ENCODE measurements at places on chromosomes 7 and 10. TPM values are rescaled to one million over a fixed set of nuclear protein-coding genes. Genes with fewer than 3 reads are reported as not detected.
A peak's percentile ranks its signal among the peaks of the same experiment; 100 is the strongest.

GRCh38 chr10:130017631-130018022, 53.6 kb upstream of the EBF3 start:
- DNase-seq, result no peak

DNA sequence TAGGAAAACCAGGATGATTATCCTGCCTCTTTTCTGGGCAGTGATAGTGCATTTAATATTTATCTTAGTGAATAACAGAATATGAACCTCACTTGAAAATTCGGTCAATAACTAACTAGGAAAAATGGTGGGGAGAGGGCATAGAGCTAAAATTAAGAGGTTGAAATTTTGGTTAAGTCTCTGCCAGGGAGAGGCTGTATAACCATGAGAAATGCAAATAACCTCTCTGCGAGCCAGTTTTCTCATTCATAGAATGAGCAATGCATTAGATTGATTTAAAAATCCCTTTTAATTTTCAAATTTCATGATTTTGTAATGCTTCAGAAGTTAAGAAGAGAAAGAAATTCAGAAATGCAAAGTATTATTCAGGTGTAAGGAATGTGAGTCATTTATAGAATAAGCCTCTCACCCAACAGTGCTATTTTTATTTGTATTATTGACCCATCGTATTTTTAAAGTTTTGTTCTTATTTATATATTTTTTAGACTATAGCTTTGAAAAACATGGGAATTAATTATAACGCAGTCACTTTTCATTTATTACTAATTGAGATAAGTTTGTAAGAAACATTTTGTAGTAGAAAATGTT, 104.7 kb downstream of the PHF14 start:
- no peak for DNase-seq

GRCh38 chr10:55628260-55628701, 732.8 kb downstream of the ZWINT start:
- no peak for DNase-seq

The UCN3 gene
- total RNA-seq, result not detected

DNA sequence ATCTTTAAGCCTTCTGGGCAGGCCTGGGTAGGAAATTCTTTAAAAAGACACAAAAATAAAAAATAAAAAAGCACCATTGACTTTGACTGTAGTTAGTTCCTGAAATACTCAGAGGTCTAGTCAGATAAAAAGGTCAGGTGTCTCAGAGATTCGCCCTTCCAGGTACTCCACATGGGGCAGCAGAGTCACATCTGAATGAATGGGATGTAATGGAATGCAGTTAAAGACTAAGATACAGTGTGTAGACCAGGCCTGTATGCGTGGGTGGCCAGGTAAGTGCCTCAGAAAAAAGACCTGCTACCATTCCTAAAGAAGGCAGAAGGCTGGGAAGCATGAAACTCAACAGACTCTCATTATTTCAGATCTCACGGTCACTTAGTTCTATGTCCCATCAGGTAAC, 68.6 kb upstream of the SEM1 start:
- DNase-seq, result no peak

DNA sequence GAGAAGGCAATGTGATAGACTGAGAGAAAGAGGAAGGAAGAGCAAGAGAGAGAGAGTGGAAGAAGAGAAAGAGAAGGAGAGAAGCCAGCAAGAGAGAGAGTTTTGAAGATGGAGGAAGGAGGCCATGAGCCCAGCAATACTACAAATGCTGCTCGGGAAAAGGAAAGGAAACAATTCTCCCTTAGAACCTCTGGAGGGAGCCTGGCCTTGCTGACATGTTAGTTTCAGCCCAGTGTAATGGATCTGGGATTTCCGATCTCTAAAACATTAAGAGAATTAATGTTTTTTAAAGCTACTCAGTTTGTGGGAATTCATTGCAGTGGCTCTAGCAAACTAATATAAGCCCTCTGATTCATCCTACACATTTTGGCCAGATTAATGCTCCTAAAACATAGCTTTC, 206.8 kb upstream of the MTPN start:
- peak; percentile 44 for DNase-seq

DNA sequence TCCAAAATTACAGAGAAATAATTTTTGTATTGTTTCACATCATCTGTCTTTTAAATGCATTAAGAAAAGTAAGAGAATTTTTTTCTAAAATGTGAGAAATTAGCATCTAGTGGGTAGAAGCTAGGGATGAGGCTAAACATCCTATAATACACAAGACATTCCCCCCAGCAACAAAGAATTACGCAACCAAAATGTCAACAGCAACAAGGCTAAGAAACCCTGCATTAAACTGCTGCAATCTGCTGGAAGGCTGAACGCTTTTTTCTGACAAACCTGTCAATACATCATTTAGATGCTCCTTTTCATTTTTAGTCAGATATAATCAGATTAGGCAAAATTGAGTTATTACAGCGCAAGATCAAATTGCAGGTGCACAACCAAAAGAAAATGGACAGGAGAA, 162.2 kb downstream of the C1GALT1 start:
- DNase-seq, result no peak

GRCh38 chr7:138881579-138882188, 83.7 kb upstream of the ATP6V0A4 start:
- no peak for DNase-seq

Measured in myocyte (in vitro differentiated cells).